ENCODE measurements at places on chromosomes 5 and 9.

DNA sequence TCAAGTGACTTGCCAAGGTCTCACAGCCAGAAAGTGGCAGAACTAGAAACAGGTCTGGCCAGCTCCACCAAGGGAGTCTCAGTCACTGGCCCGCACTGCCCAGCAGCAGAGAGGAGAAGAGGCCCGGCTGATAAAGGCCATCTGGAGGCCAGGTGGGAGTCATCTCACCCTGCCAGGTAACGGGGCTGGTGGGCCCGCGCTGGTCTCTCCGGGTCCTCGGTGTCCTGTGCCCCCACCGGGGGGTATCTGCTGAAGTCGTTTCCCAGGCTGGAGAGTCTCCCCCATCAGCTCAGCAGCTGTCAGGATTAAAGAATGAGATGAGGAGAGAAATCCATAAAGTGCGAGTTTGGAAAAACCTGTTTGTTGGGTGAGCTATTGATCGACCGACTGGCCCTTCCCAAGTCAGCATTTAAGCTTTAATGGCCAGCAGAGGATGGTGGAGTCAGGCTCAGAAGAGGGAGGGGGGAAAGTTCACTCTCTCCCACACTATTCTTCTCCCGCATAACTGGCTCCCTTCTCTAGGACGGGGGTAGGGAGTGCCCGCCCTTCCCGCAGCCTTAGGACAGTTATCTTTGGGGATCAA lies 30.3 kb downstream of the LMX1B start:
- DNase-seq, result no peak

GRCh38 chr5:133458435-133458834 lies 153.9 kb downstream of the FSTL4 start:
- no peak for DNase-seq

GRCh38 chr5:103808464-103809106 lies 246.0 kb upstream of the NUDT12 start:
- no peak for DNase-seq

- no peak for DNase-seq
Measured at GRCh38 chr5:131288328-131288727, 24.5 kb downstream of the CDC42SE2 start.

GRCh38 chr9:23447166-23447565 lies 378.9 kb downstream of the ELAVL2 start:
- DNase-seq, result no peak

DNA sequence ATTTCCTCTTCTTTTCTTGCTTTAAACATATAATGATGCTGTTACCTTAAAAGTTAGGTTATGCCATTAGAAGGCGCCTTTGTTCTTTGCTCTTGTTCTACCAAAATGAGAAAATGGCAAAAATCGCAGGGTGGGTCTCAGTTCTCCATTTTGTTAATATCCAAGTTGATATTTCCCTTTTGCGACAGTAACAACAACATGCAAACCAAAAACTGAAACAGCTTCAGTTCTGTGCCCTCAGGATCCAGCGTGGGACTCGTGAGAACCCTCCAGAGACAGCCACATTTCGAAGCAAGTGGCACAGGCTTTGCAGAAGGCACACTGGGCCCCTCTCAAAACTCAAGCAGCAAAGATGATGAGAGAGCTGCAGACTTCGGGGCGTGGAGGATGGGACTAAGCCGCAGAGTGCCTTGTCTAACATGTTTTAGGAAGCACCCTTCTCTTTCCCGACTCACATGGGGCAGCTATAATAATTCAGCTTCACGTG lies 33.0 kb upstream of the LCP2 start:
- DNase-seq, result no peak

DNA sequence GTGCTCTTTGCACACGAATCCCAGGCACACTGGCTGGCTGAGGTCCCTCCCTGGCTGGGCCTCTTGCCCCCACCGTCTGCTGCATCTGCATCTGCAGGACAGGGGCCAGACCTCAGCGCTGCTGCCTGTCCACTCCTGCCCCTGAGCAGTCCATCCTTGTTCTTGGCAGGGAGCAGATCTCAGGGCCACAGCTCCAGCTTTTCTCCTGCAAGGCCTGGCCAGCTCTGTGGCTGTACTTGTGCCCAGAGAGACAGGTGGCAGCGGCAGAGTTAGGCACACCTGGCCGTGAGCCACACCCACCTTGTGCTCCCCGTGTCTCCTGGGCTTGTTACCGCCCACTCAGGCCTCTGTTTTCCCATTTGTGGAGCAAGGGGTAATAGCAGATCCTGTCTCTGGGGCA lies 13.9 kb downstream of the NEK6 start:
- no peak for DNase-seq

- no peak for DNase-seq
Measured at GRCh38 chr9:9783211-9783610, 829.6 kb downstream of the PTPRD start.

DNA sequence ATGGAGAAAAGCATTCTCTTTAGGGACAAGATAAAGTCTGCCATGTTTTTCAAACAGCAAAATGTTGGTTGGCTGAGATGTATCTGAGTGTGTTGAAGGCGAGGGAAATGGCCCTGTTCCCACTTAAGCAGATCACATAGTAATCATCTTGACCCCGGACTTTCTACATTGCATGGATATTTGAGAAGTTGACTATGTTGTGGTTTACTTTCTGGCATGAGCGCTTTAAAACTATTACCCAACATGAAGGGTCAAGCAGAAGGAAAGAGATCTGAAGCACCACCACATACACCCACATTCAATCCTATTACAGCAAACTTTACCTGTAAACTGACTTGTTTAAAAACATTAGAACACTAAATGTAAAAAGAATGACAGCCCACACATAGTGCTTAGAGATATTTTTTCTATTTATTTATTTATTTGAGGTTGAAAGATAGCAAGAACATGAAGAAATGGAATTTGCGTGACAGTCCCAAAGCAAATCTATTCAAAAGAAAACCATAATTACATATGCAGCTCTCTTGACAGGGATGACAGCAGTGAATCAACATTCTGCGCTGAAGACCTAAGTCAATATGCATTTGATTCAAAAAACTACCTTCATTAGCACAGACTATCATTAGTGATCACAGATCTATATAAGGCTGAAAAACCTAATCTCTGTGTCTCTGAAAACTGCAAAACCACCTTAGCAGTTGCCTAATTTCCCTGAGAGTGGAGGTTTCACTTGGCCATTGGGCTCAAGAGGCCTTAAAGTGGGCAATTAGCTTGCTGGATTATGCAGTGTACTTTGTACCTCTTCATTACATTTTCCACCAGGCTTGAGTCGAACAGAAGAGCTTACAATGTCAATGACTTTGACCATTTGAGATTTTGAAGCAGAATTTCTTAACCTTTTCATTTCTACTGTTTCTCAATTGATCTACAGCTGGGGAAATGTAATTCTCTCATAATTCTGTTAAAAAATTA lies 195.0 kb downstream of the PDE4D start:
- DNase-seq, result no peak

- no peak for DNase-seq
Measured at GRCh38 chr9:93057042-93057702, 1.3 kb upstream of the SUSD3 start.

DNA sequence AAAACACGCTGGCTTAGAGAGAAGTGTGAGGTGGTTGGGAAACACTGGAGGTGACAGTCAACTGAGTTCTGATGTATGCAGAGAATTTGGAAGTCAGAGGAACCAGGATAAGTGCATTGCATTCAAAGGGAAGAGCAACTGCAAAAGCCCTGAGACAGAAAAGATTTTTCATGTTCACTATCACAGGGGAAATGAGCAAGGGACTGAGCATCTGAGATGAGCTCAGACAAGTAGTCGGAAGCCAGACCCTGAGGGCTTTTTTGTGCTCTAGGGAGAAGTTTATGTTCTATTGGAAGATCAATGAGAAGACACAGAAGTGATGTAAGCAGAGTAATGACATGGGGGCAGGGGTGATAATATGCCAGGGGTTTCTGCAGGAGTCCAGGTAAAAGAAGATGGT lies 97.5 kb downstream of the HTR4 start:
- DNase-seq, result no peak

DNA sequence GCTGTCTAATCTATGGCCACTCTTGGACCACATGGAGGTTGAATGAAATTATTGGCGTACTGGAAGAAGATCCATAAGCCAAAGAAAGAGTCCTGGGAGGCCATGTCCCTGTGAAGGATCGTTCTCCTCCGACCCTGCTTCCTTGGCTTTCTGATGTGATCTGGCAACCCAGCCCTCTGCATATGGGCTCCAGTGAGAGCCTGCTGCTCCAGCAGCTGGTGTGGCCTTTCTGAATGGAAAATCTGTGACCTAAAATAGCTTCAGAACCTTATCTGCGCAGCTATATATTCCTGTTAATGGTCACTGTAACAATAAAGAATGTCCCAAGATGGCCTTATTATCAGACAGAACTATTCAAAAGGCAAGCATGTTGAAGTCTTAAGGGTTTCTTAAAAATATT lies 40.2 kb upstream of the PHF2 start:
- DNase-seq, result no peak

- DNase-seq, result no peak
Measured at GRCh38 chr5:10339058-10339811, 14.3 kb upstream of the MARCHF6 start.

- no peak for DNase-seq
Measured at GRCh38 chr9:11726659-11727058, 966.5 kb upstream of the TYRP1 start.

GRCh38 chr9:89751079-89751825 lies 146.4 kb downstream of the GADD45G start:
- DNase-seq, result no peak

GRCh38 chr9:108991479-108991878 lies 21.8 kb downstream of the CTNNAL1 start:
- DNase-seq, result no peak

- no peak for DNase-seq
Measured at GRCh38 chr5:127987354-127988145, 96.0 kb upstream of the SLC12A2 start.

- DNase-seq, result no peak
Measured at GRCh38 chr9:88460587-88461332, 72.5 kb downstream of the SPIN1 start.

DNA sequence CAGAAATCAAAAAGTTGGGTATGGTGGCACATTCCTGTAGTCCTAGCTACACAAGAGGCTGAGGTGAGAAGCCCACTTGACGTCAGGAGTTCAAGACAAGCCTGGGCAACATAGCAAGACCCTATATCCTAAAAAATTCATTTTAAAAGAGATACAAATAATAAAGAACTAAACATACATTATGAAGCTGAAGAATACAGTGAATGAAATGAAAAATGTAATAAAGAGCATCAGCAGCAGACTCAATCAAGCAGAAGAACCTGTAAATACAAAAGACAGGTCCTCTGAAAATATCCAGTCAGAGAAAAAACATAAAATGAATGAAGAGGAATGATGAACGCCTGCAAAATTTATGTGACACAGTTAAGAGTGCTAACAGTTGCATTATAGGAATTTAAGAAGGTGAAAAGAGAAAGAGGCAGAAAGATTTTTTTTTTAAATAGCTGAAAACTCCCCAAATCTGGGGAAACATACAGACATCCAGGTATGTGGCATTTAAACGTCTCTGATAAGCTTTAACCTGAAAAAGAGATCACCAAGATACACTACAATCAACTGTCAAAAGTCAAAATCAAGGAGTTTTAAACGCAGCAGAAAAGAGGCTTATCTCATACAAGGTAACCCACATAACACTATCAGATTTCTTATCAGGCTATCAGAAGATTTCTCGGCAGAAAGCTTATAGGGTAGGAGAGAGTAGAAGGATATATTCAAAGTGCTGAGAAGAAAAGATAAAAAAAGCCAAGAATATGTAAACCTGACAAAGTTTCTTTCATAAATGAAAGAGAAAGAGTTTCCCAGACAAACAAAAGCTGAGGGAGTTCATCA lies 57.6 kb downstream of the PRRC1 start:
- DNase-seq, result no peak

Measured in CD8-positive, alpha-beta memory T cell (primary cell).